HT-29 (cell line): ENCODE measurements at places on chromosomes 1 and 21. TPM values are rescaled to one million over a fixed set of nuclear protein-coding genes. Genes with fewer than 3 reads are reported as not detected.

DNA sequence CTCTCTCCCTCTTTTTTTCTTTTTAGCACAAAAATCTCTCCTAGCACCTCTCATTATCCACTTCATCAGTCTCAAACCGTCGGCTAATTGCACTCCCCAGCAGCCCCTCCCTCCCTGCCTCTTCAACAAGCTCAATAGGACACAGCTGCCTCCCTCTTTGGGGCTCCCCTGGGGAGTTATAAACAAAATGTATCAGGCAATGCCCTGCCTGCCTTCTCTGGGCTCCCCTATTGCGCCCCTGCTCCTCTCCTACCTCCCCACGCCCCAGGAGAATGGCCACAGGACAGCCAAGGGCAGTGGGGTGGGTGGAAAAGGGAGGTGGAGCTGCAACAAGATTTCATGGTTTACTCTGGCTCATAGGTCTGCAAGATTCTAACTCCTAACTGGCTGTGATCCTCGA, 147.1 kb upstream of the GRIK3 start:
- no peak for DNase-seq

GRCh38 chr1:13730751-13731482, 30.9 kb downstream of the PRDM2 start:
- no peak for DNase-seq

DNA sequence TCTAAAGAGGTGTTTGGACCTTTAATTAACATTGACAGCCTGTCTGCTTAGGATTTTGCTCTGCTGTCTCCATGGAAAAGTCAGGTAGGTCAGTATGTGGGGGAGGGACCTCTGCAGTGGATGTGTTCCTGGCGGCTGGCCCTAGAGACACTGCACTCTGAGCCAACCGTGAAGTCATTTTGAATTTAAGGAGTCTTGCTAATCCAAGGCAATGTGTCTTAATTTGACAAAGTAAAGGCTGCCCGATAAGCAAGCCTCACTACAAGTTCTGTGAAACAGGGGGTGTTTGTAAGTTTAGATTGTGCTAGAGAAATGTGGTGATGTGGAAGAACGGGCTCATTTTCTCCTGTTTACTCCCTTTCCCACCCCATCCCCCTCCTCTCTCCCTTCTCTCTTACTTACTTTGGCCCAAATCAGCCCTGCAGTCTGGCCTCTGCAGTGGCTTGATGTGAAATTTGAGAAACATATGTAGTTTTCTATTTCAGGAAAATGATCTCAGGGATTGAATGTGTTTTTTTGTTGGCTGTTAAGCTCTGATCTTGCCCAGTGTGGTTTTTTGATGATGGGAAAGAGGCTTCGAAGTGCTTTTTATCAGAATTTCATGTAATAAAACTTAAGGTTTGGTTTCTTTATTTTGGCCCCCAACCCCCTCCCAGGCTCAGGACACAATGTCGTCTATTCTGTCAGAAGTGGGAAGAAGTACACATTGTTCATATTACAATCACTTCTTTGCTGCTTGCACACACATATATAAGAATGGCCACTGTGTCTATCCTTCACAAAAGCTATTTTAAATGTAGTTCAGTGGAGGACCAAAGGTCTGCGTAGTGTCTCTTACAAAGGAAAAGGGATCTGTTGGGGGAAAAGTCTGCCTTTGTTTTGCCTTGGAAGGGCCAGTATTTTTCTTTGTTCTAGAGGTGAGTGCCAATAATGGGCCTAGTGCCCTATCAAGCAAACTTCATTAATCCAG, 96.6 kb downstream of the FGGY start:
- no peak for DNase-seq

DNA sequence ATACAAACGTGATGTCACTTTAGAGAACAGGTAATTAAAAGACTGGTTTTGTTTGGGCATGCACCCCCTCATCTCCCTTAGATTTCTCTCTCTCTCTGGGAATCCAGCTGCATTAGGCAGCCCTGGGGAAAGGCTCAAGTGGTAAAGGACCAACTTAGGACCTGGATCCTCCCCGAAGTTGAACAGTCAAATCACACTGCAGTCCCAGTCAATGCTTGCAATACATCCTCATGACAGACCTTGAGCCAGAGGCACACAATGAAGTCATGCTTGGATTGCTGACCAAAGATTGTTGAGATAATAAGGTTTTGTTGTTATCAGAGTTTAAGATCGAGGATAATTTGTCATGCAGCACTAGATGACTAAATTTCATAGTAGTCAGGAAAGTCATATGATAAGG, 1285.8 kb upstream of the NCAM2 start:
- no peak for DNase-seq

Gene EIF4G3
- 29.4 and 65.3 TPM in 2 replicates for total RNA-seq
